ENCODE measurements at places on chromosomes 2 and 18. TPM values are rescaled to one million over a fixed set of nuclear protein-coding genes. Genes with fewer than 3 reads are reported as not detected.

The POTEI gene
- not detected for total RNA-seq

The ATP6V1C2 gene
- not detected for total RNA-seq

The LHCGR gene
- total RNA-seq = not detected

The TRPM8 gene
- not detected for total RNA-seq

The CPO gene
- total RNA-seq = not detected

The CFAP65 gene
- total RNA-seq = not detected

The SNED1 gene
- 151 TPM for total RNA-seq

The CNGA3 gene
- total RNA-seq = not detected

The MYL1 gene
- not detected for total RNA-seq

The SERPINB12 gene
- not detected for total RNA-seq

The MAP3K19 gene
- not detected for total RNA-seq

The BMP10 gene
- not detected for total RNA-seq

The ARHGAP25 gene
- total RNA-seq = 1.4 TPM

The SIGLEC15 gene
- 1.0 TPM for total RNA-seq

The TMEM247 gene
- total RNA-seq = not detected

The SATB2 gene
- 7.3 TPM for total RNA-seq

The ARPC2 gene
- 508 TPM for total RNA-seq

The ATP8B1 gene
- total RNA-seq = 10.9 TPM

The METTL21A gene
- total RNA-seq = 18.9 TPM

The CYP27A1 gene
- 30.4 TPM for total RNA-seq

The ZNF396 gene
- 0.78 TPM for total RNA-seq

The SPHKAP gene
- total RNA-seq = 0.26 TPM

The CHRNG gene
- 3.3 TPM for total RNA-seq

The DNAH6 gene
- total RNA-seq = under 0.01 TPM

The RAX gene
- not detected for total RNA-seq

The CDK5R2 gene
- not detected for total RNA-seq

The GREB1 gene
- total RNA-seq = 0.13 TPM

The MARCO gene
- not detected for total RNA-seq

The RTP5 gene
- not detected for total RNA-seq

The UGT1A3 gene
- total RNA-seq = not detected

The CENPA gene
- 7.7 TPM for total RNA-seq

The TCF7L1 gene
- total RNA-seq = 1.4 TPM

The CCDC85A gene
- not detected for total RNA-seq

The STARD6 gene
- not detected for total RNA-seq

The C2orf72 gene
- total RNA-seq = 0.26 TPM

The SERPINE2 gene
- 81.3 TPM for total RNA-seq

The ZSWIM2 gene
- not detected for total RNA-seq

The LIMS2 gene
- total RNA-seq = 1.3 TPM

The LYG2 gene
- total RNA-seq = not detected

The SFXN5 gene
- total RNA-seq = 16.4 TPM

The DCC gene
- under 0.01 TPM for total RNA-seq

The SOCS6 gene
- total RNA-seq = 23.1 TPM

The BMPR2 gene
- total RNA-seq = 30.6 TPM

The KLHL29 gene
- total RNA-seq = 4.0 TPM

The TUBB6 gene
- total RNA-seq = 214 TPM

The CREG2 gene
- total RNA-seq = 0.91 TPM

The KIF1A gene
- total RNA-seq = 2.7 TPM

The RPRD1A gene
- 36.6 TPM for total RNA-seq
